ENCODE measurements at places on chromosomes 12 and 14. TPM values are rescaled to one million over a fixed set of nuclear protein-coding genes. Genes with fewer than 3 reads are reported as not detected.
A peak's percentile ranks its signal among the peaks of the same experiment; 100 is the strongest.

The OR4E2 gene
- polyA plus RNA-seq, result not detected

DNA sequence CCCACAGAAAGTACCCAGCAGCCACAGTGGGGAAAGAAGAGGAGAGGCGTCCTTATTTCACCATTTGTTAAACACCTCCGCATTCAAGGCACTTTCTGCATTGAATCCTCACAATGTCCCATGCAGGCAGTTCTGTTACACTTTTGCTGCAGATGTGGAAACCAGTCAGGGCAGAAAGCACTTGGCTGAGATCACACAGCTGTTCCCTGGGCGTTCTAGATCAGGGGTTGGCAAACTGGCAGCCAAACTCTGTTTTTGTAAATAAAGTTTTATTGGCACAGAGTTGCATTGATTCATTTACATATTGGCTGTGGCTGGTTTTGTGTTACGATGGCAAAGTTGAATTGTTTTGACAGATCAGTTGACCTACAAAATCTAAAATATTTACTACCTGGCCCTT, 20.1 kb downstream of the FOXN4 start:
- no peak for DNase-seq
- no peaks in the 10 kb centered on the region for H3K27me3 ChIP-seq
- H3K36me3 ChIP-seq, result no peaks in the 10 kb centered on the region
- H3K4me1 ChIP-seq, result no peaks in the 10 kb centered on the region

GRCh38 chr12:124516850-124517249, 50.6 kb downstream of the NCOR2 start:
- DNase-seq, result no peak
- H3K27me3 ChIP-seq, result no peaks in the 10 kb centered on the region
- H3K4me1 ChIP-seq, result peaks cover 100% of the 10 kb centered on the region
- H3K4me3 ChIP-seq, result peak overlapping the region; percentile 0
- H3K36me3 ChIP-seq, result no peaks in the 10 kb centered on the region
- H3K27ac ChIP-seq, result peak overlapping the region; percentile 84

DNA sequence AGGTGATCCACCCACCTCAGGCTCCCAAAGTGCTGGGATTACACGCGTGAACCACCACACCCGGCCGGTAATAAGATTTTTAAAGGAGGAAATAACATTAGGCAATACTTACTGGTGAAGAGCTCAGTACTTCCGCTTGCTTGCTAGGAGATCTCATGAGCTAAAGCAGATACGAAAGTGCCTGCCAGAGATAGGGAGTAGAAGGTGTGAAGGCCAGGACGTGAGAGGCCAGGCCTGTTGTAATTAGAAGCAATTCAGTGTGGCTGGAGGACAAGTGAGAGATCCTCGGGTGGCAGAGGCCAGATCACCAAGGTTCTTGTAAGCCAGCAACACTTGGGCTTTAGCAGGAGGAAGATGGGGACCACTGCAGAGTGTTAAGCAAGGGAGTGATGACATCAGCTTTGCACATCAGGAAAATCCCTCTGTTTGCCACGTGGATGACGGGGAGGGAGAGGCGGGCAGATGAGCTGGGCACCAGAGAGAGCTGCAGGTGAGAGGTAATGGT, 7.6 kb downstream of the TECPR2 start:
- peak overlapping the region; percentile 47 for H3K4me3 ChIP-seq
- H3K36me3 ChIP-seq, result no peaks in the 10 kb centered on the region
- no peaks in the 10 kb centered on the region for H3K4me1 ChIP-seq

DNA sequence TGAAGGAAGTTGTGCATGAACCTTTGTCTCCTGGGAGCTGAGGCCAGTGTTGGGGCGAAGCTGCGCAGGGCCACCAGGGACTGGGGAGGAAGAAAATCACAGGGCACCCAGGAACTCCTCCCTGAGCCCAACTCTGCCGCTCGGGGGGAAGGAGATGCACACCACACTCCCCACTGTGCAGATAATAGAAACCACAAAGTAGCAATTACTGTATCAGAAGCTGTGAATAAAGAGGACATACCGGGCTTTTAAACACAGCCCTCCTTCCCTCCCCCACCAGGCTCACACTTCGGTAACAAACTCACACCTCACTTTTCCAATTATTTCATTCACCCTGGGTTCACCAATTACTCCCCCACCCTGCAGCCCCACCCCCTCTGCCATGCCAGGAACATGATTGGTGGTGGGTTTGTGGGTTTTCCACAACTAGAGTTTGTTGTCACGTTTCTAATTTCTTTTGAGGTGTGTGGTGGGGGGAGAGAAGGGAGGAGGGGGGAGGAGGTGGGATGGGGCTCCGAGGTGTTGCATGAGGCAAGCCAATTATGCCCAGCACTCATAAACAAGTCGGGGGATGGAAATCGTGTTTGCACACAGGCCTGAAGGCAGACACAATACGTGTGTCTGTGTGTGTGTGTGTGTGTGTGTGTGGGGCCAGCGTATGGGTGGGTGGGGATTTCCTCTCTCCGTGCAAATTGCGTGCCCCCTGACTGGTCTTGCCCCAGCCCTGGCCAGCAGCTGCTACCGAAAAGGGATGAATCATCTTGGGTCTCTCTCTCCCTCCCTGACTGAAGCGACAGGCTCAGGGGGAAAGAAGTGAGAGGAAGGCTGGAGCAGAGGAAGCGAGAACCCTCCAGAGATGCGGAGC, 103.3 kb downstream of the RBM19 start:
- H3K27ac ChIP-seq, result no peak overlapping the region
- no peak overlapping the region for H3K4me3 ChIP-seq
- H3K36me3 ChIP-seq, result peaks cover 13% of the 10 kb centered on the region
- H3K27me3 ChIP-seq, result no peaks in the 10 kb centered on the region
- H3K4me1 ChIP-seq, result peaks cover 42% of the 10 kb centered on the region

Data from spleen (tissue), 13 donors.